Cardiac fibroblast (primary cell): ENCODE measurements at places on chromosomes 1 and 21.

- peak; percentile 33 for DNase-seq
These were observed at the start of gene PIK3CD for GRCh38 chr1:9651565-9652378. Gene PIK3CD, plus strand, starts transcription at chr1:9651731. Its CDS starts 58,725 bp downstream, at chr1:9710456.

DNA sequence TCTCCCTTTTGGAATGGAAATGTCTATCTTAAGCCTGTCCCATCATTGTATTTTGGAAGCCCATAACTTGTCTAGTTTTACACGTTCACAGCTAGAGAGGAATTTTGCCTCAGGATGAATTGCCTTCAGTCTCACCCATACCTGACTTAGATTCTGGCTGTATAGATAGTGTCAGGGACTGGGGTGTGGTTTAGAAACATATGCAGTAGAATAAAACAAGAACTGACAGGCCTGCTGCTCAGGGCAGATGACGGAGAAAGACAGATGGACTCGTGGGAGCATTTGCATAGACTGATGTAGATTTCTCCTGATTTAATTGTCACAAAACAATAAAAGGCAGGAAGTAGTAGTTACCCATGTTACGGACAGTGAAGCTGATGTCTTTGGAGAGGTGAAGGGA is 166.7 kb downstream of the UCK2 start:
- no peak for DNase-seq

DNA sequence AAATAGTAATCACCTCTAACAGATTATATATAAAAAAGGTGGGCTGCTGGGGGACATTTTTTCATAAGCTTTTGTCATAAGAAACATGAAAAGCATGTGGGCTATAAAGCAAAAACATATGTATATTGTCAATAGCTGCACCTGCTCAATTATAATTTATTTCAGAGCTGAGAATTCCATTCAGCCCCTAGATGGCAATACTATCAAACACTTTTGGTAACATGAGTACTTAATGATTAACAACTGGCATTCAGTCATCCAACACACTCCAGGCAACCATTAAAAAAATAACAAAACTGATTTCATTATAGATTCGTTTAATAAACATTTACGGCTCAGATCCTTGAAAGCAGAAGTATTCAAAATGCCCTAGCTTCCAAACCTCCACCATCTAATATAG is 115.1 kb downstream of the KCTD3 start:
- no peak for DNase-seq

DNA sequence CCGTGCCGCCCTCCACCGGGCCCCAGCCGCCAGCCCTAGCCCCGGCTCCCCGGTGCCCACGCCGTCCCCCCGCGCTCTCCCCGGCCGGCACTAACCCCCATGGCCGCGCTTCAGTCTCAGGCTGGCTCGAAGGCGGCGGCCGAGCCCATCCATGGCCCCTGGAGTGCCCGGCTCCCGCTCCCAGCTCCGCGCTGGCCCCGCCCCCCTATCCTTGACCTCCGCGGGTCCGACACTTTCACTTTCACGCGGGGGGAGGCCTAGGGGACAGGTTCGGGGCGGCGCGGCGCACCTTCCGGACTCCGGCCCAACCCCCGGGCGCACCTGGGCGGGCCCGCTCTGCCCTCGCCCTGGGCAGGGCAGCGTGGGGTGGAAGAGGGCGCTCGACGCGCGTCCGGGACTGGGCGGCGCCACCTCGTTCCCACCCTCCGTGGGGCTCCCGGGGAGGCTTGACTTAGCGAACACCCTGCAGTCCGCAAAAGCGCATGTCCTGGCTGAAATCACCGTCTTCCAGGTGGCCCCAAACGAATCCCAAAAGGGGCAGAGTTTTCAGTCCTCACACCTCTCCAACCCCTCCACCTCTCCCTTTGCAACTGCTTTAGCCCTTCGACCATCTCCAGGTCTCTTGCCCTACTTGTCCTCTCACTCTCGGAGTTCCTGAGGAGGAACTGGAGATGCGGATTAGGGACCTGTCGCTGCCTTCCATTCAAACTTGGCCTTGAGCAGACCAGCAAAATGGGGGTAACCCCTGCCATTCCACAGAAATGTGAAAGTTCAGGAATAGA is 3.9 kb upstream of the DENND2D start:
- no peak for DNase-seq

- no peak for DNase-seq
These were observed 208.8 kb downstream of the FOXD2 start for GRCh38 chr1:47646676-47647075.

- no peak for DNase-seq
These were observed 517.2 kb upstream of the NR5A2 start for GRCh38 chr1:199510314-199510713.

- DNase-seq, result no peak
These were observed 110.9 kb upstream of the C21orf91 start for GRCh38 chr21:17930093-17930492.

GRCh38 chr1:192489047-192489446 is 86.5 kb upstream of the RGS1 start:
- DNase-seq, result peak; percentile 8

- no peak for DNase-seq
These were observed 8.7 kb downstream of the GRHL3 start for GRCh38 chr1:24327891-24328290.

- no peak for DNase-seq
These were observed 8.0 kb upstream of the BRWD1 start for GRCh38 chr21:39321424-39321823.

DNA sequence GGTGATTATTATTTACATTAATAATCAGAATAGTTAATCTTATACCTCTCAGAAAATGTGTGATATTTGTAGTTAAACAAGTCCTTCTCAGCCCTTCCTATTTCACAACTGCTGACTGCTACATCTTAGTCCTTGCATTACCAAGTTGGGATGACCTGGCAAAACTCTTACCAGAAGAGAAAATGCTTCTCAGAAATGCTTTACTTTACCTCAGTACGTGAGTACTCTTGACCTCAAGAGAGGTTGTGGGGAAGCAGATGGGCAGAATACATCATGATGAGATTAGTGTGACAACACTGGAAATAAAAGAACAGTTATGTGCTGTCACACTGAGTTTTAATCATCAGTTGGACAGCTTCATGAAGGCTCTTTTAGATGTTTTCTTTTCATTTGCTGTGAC is 16.2 kb downstream of the CFAP126 start:
- DNase-seq, result peak; percentile 12

- DNase-seq, result no peak
These were observed 217.9 kb downstream of the TM2D1 start for GRCh38 chr1:61506944-61507500.

DNA sequence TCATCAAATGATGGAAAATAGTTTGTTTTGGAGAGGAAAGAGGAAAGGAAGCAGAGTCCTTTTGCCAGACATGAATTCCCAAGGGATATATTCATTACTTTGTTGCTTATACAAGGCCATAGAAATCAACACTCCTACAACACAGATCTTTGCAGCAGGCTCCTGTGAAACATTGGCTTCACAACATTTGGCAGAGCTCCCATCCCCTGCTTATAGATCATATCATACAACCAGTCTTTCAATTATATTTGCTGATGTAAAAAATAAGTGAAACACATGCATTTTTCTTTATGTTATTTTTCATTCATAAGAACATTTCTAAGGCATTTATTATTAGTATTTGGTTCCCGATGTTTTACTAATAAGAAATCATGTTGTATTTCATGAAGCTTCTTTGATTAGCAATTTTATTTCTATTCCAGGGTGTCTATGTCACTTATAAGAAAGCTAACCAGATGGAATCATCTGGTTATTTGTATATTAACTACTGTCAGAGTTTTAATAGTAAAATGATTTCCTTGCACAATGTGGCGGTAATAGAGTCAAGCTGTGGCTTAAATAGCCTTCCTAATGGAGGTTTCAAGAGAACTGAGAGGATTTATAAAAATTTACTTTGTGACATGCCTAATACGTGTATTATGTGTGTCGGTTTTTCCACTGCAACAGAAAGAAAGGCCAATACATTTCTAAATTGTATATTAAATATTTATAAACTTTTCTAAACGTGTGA is 470.3 kb upstream of the NCAM2 start:
- DNase-seq, result no peak

GRCh38 chr21:39318091-39318959 is 4.9 kb upstream of the BRWD1 start:
- DNase-seq, result peak; percentile 15

- DNase-seq, result no peak
These were observed 2.3 kb upstream of the USP16 start for GRCh38 chr21:29022166-29022565.

DNA sequence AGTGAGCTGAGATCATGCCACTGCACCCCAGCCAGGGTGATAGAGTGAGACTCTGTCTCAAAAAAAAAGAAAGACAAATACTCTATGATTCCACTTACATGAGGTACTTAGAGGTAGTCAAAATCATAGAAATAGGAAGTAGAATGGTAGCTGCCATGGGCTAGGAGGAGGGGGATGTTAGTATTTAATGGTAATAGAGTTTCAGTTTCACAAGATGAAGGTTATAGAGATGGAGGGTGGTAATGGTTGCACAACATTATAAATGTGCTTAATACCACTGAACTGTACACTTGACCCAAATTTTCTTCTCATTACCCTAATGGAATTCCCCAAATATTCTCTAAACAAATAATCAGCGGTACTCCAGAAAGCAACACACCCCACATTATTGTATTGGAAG is 12.8 kb downstream of the EIF2B3 start:
- DNase-seq, result no peak

DNA sequence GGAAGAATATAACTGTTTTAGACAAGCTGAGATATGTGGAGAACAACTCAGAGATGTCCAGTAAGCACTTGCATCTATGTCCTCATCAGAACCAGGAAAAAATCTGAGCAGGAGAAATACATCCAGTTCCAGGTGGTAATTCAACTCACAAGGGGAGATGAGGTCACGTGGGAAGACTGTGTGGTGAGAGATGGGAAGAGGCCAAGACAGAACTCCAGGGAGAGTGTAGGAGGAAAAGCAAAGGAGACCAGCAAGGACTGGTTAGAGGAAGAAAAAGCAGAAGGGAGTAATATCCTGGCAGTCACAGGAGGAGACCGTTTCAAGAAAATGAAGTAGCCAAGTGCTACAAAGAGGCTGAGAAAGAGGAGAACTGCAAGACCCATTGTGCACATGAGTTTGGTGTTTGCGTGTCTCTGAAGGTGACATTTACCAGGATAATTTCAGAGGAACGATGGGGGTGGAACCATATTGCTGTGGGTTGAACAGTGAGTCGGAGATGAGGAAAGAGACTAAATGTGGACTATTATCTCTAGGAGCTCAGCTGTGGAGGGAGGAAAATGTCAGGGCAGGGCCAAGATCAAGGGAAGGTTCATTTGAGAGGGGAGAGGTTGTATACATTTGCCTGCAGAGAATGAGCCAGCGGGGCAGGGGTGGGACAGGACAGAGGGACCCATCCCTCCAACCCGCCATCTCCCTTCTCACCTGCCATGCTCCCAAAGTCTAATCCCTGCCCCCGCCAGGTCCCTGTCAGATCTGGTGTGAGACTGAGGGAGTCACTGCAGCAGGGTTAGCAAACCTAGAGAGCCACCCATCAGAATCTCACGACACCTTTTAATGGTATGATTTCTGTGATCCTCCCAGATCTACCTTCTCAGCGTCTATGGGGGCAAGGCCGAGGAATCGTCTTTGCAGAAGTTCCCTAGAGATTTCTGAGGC is 24.9 kb downstream of the SUSD4 start:
- DNase-seq, result no peak

DNA sequence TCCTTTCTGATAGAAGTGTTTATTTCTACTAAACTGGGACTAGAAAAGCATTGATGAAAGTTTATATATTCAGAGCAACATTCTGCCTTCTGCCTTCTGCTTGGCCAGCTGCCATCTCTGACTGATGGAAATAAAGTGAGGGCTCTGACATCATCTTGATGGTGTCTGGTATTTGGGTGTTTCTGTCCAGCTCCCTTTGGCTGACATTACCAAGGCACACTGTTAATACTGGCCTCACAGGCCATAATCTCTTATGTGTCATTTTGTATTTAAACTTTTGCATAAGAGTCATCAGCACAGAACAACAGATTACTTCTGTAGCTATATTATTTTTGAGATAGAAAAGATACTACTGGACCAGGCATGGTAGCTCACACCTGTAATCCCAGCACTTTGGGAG is 216.9 kb downstream of the RYR2 start:
- no peak for DNase-seq

- peak; percentile 12 for DNase-seq
These were observed 34.3 kb downstream of the GPR137B start for GRCh38 chr1:236176337-236177336.

DNA sequence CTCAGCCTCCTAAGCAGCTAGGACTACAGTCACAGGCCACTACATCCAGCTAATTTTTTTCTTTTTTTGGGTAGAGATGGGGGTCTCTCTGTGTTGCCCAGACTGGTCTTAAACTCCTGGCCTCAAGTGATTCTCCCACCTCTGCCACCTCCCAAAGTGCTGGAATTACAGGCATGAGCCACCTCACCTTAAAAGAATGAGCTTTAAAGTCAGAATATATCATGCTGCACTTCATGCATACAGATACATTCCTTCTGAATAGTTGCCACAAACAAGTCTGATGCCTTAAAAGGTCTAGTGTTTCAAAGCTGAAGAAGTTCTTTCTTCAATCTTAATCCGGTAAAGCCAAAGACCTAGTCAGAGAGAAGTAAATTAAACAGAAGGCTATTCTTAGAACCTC is 23.8 kb upstream of the CPLANE2 start:
- peak; percentile 59 for DNase-seq

GRCh38 chr1:185412385-185413087 is 95.5 kb upstream of the IVNS1ABP start:
- no peak for DNase-seq

DNA sequence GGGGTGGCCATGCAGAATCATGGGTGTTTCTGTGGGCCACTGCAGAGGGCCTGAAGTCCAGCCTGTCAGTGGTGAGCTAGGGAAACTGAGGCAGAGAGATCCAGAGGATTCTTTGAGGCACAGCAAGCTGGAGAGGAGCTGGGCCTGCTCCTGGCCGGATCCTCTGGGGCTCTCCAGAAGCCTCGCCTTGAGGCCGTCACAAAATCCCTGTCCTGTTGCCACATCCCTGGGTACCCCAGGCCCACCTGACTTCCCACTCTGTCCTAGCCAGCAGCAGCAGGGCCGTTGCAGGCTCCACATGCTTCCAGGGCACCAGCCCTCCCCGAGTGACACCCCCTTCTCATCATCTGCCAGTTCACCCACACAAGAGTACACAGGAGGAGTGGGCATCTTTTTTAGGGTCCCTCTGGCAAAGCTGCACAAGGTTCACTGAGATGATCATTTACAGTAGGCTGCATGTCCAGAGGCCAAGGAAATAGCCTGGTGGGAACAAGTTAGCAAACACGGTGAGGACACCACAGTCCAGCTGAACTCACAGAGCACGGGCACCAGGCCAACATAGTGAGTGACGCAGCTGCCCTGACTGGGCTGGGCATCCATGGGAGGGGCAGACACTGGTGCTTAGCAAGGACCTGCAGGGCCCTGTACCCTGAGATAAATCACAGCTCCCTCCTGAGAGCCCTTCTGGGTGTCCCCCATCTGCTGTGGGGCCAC is 25.1 kb upstream of the TSPEAR start:
- no peak for DNase-seq

DNA sequence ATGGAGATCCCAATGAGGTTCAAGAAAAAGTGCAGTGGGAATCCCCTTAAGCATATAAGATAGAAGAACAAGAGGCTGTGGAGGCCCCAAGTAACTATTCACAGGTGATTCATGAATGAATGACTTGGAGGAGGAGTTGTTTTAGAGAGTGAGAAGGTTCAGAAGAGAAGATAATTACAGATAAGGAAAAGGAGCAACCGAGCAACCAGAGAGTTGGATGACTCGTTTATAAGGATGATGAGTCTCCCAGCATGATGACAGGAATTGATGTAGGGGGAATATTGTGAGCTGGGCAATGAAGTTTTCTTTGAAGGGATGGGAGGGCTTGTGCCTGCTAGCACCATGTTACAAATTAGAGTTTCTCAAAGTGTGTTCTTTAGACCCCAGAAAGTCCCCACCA is 9.8 kb downstream of the C8A start:
- no peak for DNase-seq
